ENCODE measurements at places on chromosomes 6 and 20. TPM values are rescaled to one million over a fixed set of nuclear protein-coding genes. Genes with fewer than 3 reads are reported as not detected.

Gene FHL5
- not detected for total RNA-seq

Gene RSPO3
- total RNA-seq: 4.5 TPM

Gene EDN1
- 13.2 TPM for total RNA-seq

Gene GLP1R
- total RNA-seq: not detected

Gene PHACTR3
- not detected for total RNA-seq

Gene ID4
- 46.8 TPM for total RNA-seq

Gene THBS2
- total RNA-seq: 687 TPM

Gene GPSM3
- total RNA-seq: 7.5 TPM

Gene SAMD3
- 0.64 TPM for total RNA-seq

Gene PTPRT
- total RNA-seq: not detected

Gene CEP162
- 10.1 TPM for total RNA-seq

Gene PDRG1
- total RNA-seq: 12.5 TPM

Gene PSMB9
- total RNA-seq: 20.8 TPM

Gene DLL1
- total RNA-seq: 1.6 TPM

Gene KHDC1L
- not detected for total RNA-seq

Gene CABLES2
- 7.8 TPM for total RNA-seq

Data from osteocyte (in vitro differentiated cells).